ENCODE measurements at places on chromosomes 12 and 14.

DNA sequence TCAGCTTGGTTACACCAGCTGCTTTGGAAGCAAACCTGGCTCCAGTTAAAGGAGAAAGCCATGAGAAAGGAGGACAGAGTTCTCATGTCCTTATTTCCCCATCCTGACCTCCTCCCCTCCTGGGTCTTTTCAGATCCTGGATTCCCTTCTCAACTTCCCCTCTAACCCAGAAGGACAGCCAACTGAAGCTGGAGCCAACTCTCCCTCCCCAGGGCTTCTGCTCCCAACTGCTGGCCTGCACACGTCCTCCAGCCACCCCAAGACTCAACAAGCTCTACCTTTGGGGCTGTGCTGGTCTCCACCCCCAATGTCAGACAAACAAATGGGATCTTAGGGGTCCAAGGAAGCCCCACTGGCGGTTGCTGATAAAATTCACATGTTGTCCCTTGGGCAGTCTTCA is 651.1 kb upstream of the TBX3 start:
- DNase-seq: no peak

DNA sequence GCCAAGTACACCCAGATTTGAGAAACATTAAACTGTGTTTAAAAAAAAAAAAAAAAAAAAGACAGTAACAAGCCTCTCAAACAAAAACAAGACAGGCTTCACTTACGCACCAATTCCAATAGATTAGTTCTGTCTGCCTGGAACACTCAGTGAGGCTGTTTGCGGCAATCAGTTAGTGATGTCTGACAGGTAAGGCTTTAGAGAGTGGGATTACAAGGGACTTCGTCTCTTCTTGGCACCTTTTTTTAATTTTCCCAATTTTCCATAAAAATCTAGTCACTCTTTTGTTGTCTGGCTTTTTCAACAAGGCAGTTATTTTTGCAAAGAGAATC is 79.6 kb downstream of the NCOR2 start:
- DNase-seq: no peak

GRCh38 chr12:100720016-100720654 is 74.4 kb upstream of the ANO4 start:
- no peak for DNase-seq

- no peak for DNase-seq
Measured at GRCh38 chr14:81751198-81751597, 217.5 kb upstream of the SEL1L start.

DNA sequence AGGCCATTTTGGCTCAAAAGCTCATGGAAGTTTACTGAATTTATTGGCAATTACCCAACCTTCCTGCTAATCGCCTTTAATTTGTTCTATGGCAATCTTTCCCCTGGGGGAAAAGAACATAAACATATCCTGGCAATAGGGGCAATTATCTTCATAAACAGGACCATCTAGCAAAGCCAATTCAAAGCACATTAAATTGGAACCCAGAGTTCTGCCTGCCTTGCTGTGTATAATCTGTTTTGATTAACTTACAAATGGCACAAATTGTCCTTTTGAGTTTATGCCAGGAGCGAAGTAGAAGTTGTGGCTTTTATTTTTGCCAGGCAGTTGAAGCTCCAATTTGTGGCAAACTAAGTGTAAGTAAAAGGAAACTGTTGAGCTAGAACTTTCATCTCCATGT is 68.6 kb downstream of the C12orf50 start:
- DNase-seq: no peak

DNA sequence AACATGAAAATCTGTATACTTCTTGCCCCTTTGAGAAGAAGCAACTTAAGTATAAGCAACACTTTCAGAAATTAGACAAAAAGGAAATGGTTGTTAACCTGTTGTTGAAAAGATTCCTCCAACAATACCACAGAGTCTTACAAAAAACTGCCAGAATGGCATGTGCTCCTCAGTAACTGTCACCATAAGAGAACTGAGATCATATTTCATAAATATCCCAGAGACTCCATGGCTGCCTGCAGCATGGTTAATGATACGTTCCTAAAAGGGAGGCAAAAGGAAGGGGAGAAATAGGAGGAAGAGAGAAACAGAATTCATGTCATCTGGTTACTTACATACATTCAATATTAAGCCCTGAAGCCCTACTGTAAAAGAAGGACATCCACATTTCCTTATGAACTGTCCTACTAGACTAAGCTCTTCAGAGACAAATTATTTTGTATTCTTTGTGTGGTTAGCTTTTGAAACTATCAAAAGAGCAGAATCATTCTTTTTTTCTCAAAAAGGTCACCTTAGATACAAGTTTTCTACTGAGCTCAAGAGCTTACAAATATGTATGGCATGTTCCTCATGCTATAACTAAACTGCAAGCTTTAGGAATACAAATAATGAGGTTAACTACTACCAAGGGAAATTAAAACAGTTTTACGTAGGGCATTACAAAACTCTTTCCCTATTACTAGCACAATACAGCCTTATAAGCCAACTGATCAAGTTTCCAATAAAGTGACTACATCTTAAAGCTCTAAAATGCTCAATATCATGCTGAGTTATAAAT is 37.8 kb downstream of the ERGIC2 start:
- DNase-seq: no peak

- no peak for DNase-seq
Measured at GRCh38 chr12:121376754-121377697, 22.9 kb upstream of the RNF34 start.

DNA sequence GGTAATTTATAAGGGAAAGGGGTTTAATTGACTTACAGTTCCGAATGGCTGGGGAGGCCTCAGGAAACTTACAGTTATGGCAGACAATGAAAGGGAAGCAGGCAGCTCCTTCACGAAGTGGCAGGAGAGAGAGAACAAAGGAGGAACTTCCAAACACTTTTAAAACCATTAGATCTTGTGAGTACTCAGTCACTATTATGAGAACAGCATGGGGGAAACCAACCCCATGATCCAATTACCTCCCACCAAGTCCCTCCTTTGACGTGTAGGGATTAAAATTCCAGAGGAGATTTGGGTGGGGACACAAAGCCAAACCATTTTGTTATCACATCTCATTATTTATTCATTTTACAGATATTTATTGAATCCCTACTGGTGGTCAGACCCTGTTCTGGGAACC is 822.8 kb downstream of the GALC start:
- no peak for DNase-seq

GRCh38 chr12:104433061-104433460 is 23.7 kb upstream of the CHST11 start:
- DNase-seq: no peak

GRCh38 chr12:42282294-42282693 is 43.6 kb downstream of the ZCRB1 start:
- no peak for DNase-seq

DNA sequence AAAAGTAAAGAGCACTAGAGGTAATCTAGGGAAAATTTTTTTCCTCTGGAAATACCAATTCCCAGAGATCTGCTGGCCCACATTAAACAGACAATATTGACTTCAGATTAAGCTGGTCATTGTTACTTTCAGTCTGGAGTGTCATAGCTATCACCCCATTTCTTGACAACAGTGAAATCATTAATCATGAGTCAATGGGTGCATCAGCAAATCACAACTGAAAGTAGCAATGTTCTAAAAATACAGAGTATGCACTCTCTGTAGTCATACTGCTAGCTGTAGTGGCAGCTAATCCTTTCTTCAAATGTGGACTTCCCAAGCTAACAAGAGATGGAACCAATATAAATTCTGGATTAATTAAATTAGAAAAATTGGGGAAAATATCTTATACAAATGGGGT is 129.9 kb downstream of the CPNE8 start:
- DNase-seq: no peak
